Endothelial cell of umbilical vein (primary cell): ENCODE measurements at places on chromosomes 12 and 14. TPM values are rescaled to one million over a fixed set of nuclear protein-coding genes. Genes with fewer than 3 reads are reported as not detected.

DNA sequence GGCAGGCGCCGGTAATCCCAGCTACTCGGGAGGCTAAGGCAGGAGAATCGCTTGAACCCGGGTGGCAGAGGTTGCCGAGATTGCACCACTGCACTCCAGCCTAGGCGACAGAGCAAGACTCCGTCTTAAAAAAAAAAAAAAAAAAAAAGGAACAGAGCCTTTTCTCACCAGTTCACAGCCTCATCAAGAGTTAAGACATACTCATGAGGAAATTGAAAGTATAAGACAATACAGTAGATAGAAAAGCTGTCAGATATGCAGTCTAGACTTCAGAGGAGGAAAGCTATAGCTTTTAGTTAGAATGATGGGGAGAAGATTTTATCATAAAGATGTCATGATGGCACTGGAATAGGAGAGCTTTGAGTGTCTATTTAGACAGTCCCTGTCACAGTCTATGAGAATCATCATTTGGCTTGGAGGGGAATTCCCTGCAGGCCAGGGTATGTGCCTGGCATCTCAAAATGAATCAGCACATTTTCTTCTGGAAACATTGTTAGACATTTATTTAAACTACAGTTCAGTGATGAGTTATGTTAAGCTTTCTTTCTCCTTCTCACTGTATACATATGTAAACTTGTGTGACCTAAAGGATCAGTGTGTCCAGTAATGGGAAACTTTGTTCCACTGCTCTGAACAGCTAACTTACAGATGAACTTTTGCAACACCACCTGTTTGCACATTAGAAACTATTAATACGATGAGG lies 2.9 kb upstream of the RAB35 start:
- no peak overlapping the region for H3K4me3 ChIP-seq
- DNase-seq: no peak
- peaks cover 29% of the 10 kb centered on the region for H3K4me1 ChIP-seq

DNA sequence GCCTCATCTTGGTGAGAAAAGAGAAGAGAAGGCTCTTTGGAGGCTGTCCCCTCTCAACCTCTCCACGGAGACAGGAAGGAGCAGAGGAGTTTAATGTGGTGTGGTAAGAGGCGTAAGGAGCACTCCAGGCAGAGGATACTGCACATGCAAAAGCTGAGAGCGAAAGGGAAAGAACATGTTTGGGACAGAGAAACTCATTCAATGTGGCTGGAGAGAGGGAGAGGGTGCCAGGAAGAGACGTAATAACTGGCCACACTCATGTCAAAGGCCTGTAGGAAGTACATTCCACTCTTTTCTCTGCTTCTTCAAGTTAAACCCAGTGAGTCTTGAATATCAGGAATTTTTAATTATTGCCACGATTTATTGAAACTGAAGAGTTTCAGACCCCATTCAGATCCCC lies 12.0 kb downstream of the VDR start:
- DNase-seq: no peak
- peaks cover 7% of the 10 kb centered on the region for H3K4me1 ChIP-seq
- H3K36me3 ChIP-seq: no peaks in the 10 kb centered on the region
- no peak overlapping the region for H3K27ac ChIP-seq
- H3K4me3 ChIP-seq: no peak overlapping the region

DNA sequence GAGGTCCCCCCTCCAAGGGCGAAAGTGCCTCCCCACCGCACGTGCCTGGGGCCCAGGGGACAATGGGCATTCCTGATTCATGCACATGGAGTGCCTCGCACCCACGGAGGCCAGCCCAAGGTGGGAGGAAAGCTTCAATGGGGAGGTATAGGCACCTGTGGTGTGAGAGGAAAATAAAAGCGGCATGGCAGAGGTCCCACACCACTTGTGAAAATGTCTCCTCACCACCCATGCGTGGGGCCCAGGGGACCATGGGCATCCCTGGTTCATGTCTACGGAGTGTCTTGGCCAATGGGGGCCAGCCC lies 384.7 kb downstream of the ALG10 start:
- no peak for DNase-seq
- H3K27me3 ChIP-seq: no peaks in the 10 kb centered on the region
- no peaks in the 10 kb centered on the region for H3K36me3 ChIP-seq
- no peaks in the 10 kb centered on the region for H3K4me1 ChIP-seq
- no peak overlapping the region for H3K4me3 ChIP-seq

DNA sequence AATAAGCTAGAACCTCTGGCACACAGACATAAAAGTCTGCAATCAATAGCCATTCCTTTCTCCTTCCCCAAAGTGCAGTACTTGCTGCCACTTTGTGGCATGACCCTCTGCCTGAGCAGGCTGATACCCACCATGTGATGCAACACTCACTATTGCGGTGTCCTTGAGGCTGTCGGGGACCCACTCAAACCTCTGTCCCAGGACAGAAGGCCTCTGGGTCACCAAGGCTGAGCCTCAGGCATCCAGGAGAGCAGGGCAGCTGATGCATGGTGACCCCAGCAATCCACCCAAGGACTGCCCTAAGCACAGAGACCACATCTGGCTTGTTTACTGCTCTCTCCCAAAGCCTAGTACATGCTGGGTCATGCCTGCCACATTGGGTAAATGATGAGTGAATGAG lies 114.2 kb downstream of the DPF3 start:
- no peaks in the 10 kb centered on the region for H3K27me3 ChIP-seq
- no peak overlapping the region for H3K4me3 ChIP-seq

GRCh38 chr12:103130564-103130963 lies 173.1 kb downstream of the ASCL1 start:
- no peak for DNase-seq
- H3K4me1 ChIP-seq: no peaks in the 10 kb centered on the region
- no peak overlapping the region for H3K4me3 ChIP-seq
- no peaks in the 10 kb centered on the region for H3K27me3 ChIP-seq
- no peak overlapping the region for H3K27ac ChIP-seq

Gene PPP1R1A
- not detected in 2 replicates for total RNA-seq

Gene MAGOHB
- 45.4 and 48.3 TPM in 2 replicates for total RNA-seq

Gene JDP2
- 10.6 and 10.8 TPM in 2 replicates for total RNA-seq
